Stimulated activated CD4-positive, alpha-beta T cell treated with anti-CD3 and anti-CD28 coated beads, TNF-alpha, amount 100 ng/mL, for 24 hours (primary cell): ENCODE measurements at places on chromosomes 4 and X.

- no peak for DNase-seq
These were observed 418.9 kb upstream of the RPS6KA3 start for GRCh38 chrX:20685652-20686051.

- no peak for DNase-seq
These were observed 569 bp downstream of the ARFIP1 start for GRCh38 chr4:152780267-152780778.

GRCh38 chr4:76307660-76308014, 1.1 kb downstream of the STBD1 start:
- no peak for DNase-seq

DNA sequence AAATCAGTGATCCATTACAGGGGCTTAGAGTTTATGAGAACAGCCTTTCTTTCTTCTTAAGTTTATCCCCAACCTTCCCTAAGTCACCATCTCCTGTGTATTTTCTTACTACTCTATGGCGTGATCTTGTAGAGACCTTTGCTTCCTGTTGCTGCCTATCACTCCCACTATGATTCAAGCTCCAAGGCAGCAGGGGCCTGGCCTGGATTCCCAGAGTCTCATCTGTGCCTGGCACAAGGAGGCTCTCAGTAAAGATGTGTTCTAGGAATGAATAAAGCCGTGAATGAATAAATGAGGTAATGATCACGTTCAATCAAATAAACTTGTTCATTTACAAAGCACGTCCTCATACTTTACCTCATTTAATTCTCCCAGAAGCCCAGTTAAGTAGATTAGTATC, 45.4 kb downstream of the CC2D2A start:
- no peak for DNase-seq

DNA sequence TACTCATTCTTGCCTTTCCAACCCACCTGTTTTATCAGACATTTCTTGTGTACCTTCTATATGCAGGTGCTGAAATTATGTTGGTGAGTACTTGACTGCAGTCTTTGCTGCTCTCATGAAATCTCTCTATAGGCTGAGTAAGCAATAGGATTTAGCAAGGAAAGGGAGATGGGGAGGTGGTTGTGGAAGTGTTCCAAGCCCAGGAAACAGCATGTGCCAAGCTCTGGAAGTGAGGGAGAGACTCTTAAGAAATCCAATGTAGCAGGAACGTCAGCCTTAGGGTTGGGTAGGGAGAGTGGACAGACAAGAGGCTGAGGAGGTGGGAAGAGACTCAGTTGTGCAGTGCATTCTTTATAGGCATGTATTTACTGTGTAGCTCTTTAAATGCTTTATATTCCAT, 5.6 kb downstream of the SEPTIN11 start:
- DNase-seq = no peak

GRCh38 chrX:102835504-102836146, 101.4 kb upstream of the RAB40AL start:
- no peak for DNase-seq

DNA sequence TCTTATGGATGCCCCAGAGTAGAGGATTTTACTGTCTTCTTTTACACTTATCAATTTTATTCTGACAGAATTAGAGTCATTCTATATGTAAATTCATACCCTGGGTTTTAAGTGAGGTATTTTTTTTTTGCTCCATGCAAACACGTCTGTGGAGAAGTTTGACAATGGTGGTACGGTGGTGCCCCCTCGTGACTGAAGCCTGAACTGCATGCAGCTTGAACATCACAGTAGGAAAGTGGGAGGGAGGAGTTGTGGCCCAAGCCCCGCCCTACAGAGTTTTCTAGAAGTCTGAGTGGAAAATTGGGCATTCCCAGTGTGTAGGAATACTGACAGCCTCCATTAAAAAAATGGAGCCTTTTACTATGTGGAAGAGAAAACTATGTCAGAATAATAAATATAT, 73.3 kb upstream of the RAB40AL start:
- DNase-seq = peak; percentile 77

DNA sequence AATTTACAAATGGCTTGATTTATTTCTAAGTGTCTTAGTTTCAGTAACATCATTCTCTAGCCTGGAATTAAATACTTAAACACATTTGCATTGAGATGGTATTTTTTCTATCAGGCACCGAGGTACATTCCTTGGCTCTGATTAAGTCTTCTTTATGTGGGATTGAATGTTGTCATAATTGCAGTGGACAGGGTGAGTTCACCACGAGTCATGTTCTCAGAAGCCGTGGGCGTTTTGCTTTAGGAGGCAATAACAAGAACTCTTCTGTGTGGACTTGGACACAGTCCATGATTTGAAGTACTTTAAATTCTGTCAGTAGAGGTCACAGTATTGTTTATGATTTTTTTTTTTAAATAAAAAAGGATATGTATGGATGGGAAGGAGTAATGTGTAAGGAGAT, 57.1 kb upstream of the EFHC2 start:
- no peak for DNase-seq

DNA sequence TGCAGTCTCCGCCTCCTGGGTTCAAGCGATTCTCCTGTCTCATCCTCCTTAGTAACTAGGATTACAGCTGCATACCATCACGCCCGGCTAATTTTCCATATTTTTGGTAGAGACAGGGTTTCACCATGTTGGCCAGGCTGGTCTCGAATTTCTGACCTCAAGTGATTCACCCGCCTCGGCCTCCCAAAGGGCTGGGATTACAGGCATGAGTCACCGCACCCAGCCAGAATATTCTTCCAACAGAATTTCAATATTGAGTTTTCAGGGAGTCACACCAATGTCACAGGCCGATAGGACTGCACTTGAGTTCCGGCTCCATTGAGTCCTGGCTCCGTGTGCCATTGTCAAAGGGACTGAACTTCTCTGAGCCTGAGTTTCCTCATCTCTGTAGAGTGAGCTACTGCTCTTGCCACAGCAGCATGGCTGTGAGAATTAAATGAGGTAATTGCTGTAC, 82.9 kb downstream of the CLCN4 start:
- no peak for DNase-seq

GRCh38 chr4:99723612-99724011, 66.0 kb upstream of the C4orf54 start:
- no peak for DNase-seq

DNA sequence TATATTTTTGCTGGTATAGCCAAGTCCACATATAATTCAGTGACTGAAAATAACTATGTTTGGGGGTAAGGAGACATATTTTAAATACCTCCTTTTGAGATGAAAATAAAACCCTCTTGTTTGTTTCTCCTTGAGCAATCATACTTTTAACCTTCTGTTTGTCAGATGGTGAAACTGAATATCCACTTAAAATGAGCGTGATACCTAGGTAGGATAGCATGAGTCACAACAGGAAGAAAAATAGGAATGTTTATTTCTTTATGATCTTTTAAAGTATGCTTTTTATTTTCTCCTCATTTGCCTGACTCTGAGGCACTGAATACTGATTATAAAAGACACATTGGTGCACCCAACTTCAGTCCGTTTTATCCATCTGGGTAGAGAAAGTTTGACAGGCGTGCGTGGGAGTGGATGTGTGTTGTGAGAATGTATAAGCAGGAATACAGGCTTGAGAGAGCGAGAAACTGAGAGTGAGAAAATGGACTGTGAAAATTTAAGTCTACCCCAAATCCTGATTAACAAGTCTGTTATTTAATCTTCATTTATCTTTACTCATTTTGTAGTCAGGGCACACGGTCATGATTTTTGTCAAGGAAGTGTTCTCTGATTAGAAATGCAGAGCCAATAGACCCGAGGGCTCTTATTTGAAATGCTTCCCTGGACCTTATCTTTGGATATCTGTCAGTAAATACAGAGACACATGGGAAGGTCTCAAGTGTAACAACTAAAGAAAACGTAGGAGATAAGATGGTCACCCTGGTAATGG, 62.1 kb upstream of the ANTXR2 start:
- DNase-seq = no peak

GRCh38 chrX:151923648-151924047, 11.0 kb downstream of the MAGEA4 start:
- no peak for DNase-seq

GRCh38 chr4:60223208-60223923, 976.8 kb upstream of the ADGRL3 start:
- no peak for DNase-seq

DNA sequence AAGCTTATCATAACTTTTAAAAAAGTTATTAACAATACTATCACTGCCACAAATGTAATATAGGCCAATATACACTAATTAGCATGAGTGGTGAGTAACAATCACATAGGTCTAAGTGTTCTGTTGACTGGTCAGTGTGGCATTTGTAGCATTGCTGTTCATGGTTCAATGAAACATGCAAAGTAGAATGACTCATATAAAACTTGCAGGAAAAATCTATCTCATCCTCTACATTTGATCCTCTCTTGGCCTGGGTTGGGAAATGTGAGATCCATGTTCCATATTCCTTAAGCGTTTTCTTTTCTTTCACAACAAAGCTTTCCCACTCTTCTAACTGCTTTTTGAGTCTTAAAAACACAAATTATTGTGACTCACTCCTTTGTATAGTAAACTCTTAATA, 1418.7 kb downstream of the FSTL5 start:
- DNase-seq = no peak

DNA sequence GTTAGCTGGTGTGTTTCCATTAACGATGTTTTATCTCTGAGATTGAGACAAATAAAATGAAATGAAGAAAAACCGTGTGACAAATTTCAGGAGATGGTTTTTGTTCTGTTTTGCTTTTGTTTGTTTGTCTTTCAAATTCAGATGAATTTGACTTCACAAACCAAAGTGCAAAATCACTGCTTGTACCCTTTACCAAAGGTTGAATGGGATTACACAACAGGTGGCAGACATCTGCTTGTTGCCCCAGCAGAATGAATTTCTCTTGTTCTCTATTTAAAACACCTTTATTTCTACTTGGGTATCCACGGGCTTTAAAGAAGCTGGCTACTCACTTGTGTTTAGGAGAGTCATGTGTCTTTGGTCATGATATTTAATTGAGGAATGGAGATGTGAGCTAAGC, 239.7 kb upstream of the CLNK start:
- no peak for DNase-seq
